ENCODE measurements at places on chromosomes 7 and 10.

GRCh38 chr10:117996709-117997108, 50.0 kb downstream of the RAB11FIP2 start:
- no peak for DNase-seq

GRCh38 chr10:29323367-29323766, 34.5 kb downstream of the LYZL1 start:
- DNase-seq = no peak

GRCh38 chr7:155766966-155767916, 45.0 kb downstream of the SHH start:
- no peak for DNase-seq

DNA sequence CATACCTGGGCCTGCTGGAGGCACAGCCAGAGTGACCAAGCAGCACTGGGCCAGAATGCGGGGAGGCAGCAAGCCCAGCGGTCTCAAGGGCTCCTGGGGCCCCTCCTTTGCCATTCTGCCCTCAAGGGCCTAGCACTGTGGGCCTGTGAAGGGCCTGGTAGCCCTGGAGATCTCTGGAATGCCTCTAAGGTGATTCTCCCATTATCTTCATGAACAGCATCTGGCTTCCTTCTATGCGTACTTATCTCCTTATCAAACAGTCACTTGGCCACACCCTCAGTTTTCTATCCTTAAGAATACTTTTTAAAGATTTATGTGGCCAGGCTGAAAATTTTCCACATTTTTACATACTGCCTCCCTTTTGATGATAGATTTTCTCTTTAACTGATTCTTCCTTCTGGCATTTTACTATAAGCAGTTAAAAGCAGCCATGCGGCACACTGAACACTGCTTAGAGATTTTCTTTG, 67.5 kb upstream of the CCNY start:
- no peak for DNase-seq

DNA sequence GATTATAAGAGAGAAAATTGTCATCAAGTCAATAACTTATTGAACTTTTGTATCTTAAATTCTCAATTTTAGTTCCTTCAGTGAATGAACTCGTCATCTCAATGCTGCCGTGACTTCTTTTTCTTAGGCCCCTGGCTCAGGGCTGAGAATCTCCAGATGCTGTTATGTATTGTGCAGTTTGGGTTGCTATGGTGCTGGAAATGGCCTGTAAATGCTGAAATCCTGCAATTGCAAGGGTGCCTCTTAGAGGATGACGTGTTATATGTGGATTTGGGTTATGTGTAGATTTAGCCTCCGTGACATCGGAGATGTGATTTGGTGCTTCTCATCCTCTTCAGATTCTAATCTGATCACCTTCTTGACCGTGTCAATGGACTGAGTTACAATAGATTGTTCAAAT, 55.7 kb upstream of the ZRANB1 start:
- no peak for DNase-seq

GRCh38 chr7:19209166-19209696, 64.0 kb upstream of the FERD3L start:
- DNase-seq = no peak

- DNase-seq = no peak
These were observed 77.9 kb downstream of the CCNY start for GRCh38 chr10:35413985-35414861.

DNA sequence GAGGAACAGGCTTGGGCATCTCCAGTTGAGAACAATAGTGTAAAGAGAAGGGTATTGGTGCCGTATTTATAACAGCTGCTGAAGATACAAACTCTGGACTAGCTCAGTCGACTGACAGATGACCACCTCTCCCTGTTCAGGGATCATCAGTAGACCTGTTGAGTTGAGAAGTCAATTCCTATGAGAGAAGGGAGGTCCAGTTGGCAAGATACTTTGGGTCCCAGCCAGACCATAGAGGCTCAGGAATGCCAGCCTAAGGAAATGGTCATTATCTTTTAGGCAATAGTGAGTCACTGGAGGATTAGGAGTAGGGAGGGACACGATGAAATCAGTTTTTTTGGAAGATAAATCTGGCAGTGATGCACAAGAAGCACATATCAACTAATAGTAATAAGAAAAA, 202.9 kb downstream of the TRIL start:
- DNase-seq = no peak

GRCh38 chr10:84908491-84908890, 580.1 kb downstream of the CCSER2 start:
- no peak for DNase-seq

DNA sequence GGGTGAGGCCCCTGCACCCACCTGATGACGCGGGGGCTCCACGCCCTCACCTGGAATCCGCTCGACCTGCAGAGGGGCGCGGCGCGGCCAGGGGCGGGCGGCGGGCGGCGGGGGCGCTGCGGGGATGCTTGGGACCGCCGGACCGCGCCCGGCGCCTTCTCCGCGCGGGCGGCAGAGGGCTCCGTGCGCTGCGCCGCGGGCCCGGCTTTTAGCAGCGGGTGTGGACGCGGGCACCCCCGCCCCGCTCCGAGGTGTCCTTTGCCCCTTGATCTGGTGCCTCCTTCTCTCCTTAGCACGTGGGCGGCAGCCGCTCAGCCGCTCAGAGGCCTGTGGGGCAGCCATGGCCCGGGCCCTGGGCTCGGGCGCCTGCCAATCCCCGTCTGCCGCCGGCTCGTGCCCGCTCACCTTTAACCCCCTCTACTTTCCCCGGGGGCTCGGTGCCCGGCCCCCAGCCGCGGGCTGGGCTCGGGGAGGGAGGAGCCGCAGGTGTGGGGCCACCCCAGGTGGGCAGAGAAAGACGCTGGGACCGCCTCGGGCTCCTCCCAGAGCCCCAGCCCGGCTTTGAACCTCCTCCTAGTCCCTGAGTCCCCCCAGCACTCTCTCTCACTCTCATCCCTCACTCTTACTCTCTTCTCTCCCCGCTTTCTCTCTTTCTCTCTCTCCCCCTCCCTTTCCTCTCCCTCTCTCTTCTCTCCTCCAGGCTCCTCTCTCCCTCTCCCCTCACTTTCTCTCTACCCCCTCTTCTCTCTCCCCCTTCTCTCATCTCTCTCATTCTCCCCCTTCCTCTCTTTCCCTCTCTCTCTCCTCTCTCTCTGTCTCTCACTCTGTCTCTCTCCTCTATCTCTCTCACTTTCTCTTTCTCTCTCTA, 19.7 kb upstream of the VPS37D start:
- peak; percentile 55 for DNase-seq

DNA sequence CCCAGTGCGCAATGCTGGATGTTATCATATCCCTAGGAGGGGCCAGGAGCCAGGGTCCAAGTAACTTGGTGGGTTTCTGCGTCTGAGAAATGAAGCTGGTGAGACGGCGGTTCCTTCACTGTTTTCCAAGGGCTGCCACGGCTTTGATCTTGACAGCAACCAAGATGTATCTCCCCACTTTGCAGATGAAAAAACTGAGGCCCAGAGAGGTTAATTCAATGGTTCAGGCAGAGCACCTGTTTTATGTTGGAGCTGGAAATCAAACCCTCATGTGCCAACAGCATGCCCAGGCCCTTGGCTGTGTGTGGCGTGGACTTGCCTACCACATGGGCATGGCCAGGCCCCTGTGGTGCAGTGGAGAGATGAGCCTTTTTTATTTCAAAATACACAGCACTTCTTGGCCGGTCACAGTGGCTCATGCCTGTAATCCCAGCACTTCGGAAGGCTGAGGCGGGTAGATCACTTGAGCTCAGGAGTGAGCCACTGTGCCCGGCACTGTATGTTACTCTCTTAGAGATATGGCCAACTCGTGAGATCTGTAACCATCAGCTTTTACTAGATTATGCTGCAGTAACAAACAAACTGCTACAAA, 225.2 kb upstream of the SH2B2 start:
- DNase-seq = no peak

GRCh38 chr7:72785166-72785955, 42.6 kb downstream of the TYW1B start:
- DNase-seq = no peak
